Inflammatory macrophage (primary cell): ENCODE measurements at places on chromosomes 4 and X.

GRCh38 chr4:170446782-170447181 lies 357.0 kb upstream of the AADAT start:
- no peak for DNase-seq

GRCh38 chr4:182925298-182925757 lies 8.1 kb upstream of the DCTD start:
- peak; percentile 73 for DNase-seq

DNA sequence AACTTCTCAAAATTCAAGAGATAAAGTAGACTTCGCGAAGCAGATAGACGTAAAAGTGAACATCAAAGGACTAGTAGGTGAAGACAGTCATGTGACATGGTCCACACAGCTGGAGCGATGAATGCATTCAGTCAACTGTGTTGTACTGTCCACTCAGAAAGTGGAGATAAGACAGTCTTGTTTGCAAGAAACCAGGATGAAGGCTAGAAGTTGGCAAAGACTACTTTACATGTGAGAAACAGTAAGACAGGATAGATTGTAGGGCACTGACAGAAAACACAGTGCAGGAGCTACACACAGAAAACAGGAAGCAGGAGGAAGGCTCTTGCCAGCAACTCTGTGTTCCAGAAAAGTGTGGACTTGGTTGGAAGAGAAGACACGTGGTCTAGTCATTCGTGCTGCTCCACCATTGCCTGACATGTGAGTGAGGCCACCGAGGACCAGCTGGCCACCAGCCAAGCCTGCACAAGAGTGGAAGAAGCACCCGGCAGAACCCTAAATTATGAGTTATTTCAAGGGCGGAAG lies 78.9 kb downstream of the FAT1 start:
- DNase-seq, result no peak

- DNase-seq, result no peak
Measured at GRCh38 chr4:117249333-117249732, 164.0 kb upstream of the TRAM1L1 start.

DNA sequence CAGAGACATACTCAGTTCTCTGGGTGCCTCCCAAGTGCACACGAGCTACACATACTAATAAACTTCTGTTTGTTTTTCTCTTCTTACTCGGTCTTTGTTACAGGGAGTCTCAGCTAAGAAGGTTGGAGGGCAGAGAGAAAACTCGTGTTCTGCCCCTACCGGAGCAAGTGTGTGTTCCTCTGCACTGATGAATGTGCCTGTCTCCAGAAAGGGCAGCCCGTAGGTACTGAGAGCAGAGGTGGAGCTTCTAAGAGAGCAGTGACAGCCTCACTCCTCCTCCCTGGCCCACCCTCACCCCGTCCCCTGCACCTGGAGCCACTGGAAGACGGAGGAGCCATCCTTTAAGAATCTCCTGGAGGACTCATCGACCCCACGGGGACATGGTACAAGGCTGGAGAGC lies 67.6 kb downstream of the MTNR1A start:
- no peak for DNase-seq

- no peak for DNase-seq
Measured at GRCh38 chr4:125582302-125582701, 267.5 kb downstream of the FAT4 start.

DNA sequence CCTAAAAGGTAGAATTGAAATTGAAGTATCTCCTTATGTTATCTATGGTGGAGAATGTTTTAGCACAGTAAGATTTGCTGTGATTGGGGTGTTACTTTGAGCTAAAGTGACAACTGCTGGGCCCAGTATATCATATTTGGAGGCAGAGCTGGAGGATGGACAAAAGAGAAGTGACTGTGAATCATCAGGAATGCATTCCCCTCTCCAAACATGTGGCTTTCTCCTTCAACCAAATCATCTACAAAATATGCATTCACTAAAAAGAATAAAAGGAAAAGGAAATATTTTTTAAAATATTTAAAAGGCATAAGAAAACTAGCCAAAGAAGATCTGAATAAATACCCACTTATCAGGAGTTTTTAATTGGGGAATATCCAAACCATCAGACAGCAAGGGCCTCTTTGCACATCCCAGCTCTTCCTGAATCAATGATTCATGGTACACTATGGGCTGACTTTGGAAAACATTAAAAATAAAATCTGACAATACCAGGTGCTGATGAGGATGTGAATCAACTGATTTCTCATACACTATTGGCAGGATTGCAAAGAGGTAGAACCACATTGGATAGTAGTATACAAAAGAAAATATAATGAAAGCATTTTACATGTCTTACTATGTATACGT lies 671.7 kb upstream of the NR3C2 start:
- DNase-seq, result no peak

GRCh38 chrX:95056901-95057300 lies 1382.9 kb downstream of the FAM133A start:
- no peak for DNase-seq
